ENCODE measurements at places on chromosomes 6 and 20. TPM values are rescaled to one million over a fixed set of nuclear protein-coding genes. Genes with fewer than 3 reads are reported as not detected.

PTCRA gene
- not detected for total RNA-seq

PRR18 gene
- not detected for total RNA-seq

SMLR1 gene
- total RNA-seq, result not detected

BPIFB1 gene
- not detected for total RNA-seq

HTR1E gene
- total RNA-seq, result not detected

WFDC2 gene
- not detected for total RNA-seq

PACSIN1 gene
- not detected for total RNA-seq

TTK gene
- 22.4 TPM for total RNA-seq

TEAD3 gene
- 2.2 TPM for total RNA-seq

BMP6 gene
- 0.50 TPM for total RNA-seq

BFSP1 gene
- 0.43 TPM for total RNA-seq

C20orf202 gene
- total RNA-seq, result 0.12 TPM

FOXC1 gene
- 0.07 TPM for total RNA-seq

JPH2 gene
- 0.05 TPM for total RNA-seq

NR2E1 gene
- total RNA-seq, result not detected

SLC32A1 gene
- total RNA-seq, result not detected

COL21A1 gene
- not detected for total RNA-seq

SIRPB2 gene
- total RNA-seq, result not detected

PROKR2 gene
- total RNA-seq, result not detected

POU5F1 gene
- total RNA-seq, result not detected

PPP1R3G gene
- 0.05 TPM for total RNA-seq

PLCB4 gene
- not detected for total RNA-seq

UNC5CL gene
- 1.2 TPM for total RNA-seq

ROMO1 gene
- 94.9 TPM for total RNA-seq

SSR1 gene
- 157 TPM for total RNA-seq

SLC17A1 gene
- 0.28 TPM for total RNA-seq

TRIM31 gene
- total RNA-seq, result 0.09 TPM

MYL9 gene
- total RNA-seq, result 0.33 TPM

SLC17A3 gene
- 0.58 TPM for total RNA-seq

SDHAF4 gene
- total RNA-seq, result 14.3 TPM

GLP1R gene
- 0.09 TPM for total RNA-seq

ARFGEF3 gene
- 0.47 TPM for total RNA-seq

SCGN gene
- not detected for total RNA-seq

SEL1L2 gene
- not detected for total RNA-seq

OTOR gene
- not detected for total RNA-seq

EYA4 gene
- not detected for total RNA-seq

RBBP9 gene
- total RNA-seq, result 24.3 TPM

GNAS-AS1 gene
- total RNA-seq, result 0.64 TPM

LCA5 gene
- total RNA-seq, result 0.05 TPM

Data from activated CD4-positive, alpha-beta T cell treated with anti-CD3 and anti-CD28 coated beads, Interleukin-2, amount 10 ng/mL, durations not matched to agents 24 days and 14 days (primary cell).